ENCODE measurements at places on chromosomes 16 and 17.
A peak's percentile ranks its signal among the peaks of the same experiment; 100 is the strongest.

DNA sequence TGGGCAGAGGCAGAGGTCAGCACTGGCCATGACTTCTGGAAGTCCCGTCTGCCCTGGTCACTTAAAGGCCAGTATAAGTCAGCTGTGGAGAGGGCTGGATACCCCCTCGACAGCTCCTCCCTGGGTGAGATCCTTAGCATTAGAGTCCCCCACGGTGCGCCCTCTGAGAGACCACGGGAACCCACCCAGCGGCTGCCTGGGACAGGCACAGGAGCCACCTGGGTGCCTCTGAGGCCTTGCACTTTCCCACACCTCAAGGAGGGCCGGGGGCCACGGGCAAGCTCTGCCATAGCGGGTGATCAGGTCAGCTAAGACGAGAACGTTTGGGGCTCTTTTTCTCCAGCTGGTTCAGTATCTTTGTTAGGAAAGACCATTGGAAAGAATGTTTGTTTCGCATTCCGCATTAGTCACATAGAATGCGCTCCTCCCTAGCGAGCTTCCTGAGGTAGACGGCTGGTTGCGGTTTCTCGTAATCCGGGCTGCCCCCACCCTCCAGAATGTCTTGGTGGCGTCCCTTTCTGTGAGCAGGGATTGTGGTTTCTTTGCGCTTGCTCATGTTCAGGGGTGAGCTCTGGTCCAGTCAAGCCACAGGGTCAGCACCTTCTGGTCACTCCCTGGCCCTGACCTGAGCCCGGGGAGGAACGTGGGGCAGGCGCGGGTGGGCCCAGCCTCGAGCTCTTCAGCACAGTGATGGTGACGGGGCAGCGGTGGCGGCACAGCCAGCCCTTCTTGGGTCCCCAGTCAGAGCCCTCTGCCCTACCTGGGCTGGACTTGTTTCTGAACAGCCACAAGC is 25.2 kb downstream of the NME3 start:
- DNase-seq = peak; percentile 37

DNA sequence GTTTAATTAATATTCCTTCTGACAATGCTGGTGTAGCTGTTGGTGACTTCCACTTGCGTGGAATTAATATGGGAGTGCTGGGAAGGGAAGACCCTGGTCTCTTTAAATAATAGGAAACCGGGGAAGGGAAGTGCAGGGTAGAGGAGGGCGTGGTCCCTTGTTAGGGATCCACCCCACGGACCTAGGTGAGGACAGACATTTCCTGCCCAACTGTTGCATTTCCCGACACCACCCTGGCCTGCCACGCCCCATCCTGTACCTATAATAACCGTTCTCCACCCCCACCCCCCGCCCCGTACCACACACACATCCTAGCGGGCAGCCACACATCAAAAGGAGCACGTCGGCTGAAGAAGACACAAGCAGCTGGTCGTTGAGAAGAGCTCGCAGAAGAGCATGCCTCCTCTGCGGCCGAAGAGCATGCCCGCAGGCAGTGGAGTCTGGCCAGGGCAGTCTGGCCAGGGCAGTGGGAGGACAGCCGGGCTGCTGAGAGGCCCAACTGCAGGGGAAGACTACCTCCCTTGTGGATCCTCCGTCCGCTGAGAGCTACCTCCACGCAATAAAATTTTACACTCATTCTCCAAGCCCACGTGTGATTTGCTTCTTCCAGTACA is 36.8 kb upstream of the MMD start:
- DNase-seq = no peak

DNA sequence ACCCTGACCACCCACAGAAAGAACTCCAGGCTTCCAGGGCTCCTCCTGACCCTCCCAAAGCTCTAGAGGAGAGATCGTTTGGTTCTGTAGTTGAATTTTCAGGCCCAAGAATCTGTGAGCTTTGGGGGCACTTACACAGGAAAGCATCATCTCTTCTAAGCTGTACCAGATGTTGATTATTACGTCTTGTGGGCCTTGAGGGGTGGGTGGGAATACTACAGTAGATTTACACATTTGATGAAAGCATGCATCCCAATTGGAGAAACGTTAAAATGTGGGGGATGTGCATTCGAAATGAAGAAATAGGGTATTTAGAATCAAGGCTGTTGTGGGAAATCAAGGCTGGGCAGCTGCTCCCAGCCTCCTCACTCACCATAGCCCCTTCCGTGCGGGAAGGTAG is 61.9 kb downstream of the MGAT5B start:
- no peak for DNase-seq

DNA sequence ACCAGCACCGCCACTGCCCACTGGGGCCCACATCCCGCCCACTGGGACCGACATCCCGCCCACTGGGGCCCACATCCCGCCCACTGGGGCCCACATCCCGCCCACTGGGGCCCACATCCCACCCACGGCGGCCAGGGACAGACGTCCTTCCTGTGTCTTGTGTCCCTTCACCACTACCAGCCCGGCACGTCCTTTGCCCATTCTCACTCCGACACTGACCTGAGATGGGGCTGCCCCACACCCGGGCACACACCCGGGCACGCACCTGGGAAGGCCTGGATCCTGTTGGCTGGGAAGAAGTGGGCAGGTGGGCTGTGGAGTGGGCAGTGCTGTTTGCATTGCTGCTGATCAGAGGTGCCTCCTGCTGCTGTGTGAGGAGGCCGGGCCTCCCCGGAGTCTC is 28.4 kb upstream of the GNG13 start:
- DNase-seq = no peak

GRCh38 chr16:65739518-65739917 is 617.7 kb upstream of the CDH11 start:
- DNase-seq = no peak

DNA sequence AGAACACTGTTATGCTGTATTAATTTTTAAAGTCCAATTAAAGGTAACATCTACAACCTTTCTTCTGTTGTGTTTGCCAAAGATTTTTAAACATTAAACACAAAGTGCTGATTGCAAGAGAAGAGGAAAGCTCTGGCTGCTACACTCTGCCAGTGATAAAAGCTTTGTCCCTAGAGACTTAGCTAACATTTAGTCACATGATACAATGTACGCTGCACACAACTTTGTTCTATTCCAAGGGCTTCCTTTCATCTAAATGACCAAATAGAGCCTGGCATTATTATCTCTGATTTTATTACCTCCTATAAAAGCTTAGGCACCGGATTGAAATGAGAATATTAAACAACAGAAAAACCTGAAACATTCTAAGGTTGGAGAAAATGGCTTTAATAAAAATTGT is 388.7 kb upstream of the PMFBP1 start:
- no peak for DNase-seq

- DNase-seq = peak; percentile 4
These were observed 96.8 kb upstream of the ELAC2 start for GRCh38 chr17:13114601-13115031.

GRCh38 chr16:83772806-83773205 is 35.0 kb upstream of the HSBP1 start:
- DNase-seq = no peak

DNA sequence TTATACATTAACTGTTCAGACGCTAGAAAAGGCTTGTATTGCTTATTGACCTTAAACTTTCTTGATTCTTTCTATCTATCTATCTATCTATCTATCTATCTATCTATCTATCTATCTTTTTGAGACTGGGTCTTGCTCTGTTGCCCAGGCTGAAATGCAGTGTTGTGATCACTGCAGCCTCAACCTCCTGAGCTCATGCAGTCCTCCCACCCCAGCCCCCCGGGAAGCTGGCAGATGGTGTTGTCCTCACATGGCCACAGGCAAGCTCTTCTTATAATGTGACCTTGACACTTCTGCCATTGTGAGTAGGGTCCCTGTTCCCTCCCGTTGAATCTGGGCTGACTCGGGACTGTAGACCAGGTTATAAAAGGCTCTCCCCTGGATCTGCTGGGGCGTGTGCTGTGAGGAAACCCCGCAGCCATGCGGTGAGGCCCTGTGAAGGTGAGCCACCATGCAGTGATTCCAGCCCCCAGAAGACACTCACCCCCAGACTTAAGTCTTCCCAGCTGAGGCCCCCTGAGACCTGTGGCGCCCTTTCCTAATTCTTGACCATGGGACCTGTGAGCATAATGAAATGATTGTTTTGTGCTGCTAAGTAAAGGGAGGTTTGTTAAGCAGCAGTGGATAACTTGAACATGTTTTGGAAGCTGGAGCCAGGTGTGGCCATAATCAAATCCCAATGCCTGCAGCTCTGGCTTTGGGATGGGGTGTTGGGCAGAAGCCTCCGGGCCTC is 54.3 kb downstream of the RPTOR start:
- DNase-seq = no peak

GRCh38 chr16:19994466-19995170 is 79.1 kb downstream of the GPR139 start:
- DNase-seq = no peak

DNA sequence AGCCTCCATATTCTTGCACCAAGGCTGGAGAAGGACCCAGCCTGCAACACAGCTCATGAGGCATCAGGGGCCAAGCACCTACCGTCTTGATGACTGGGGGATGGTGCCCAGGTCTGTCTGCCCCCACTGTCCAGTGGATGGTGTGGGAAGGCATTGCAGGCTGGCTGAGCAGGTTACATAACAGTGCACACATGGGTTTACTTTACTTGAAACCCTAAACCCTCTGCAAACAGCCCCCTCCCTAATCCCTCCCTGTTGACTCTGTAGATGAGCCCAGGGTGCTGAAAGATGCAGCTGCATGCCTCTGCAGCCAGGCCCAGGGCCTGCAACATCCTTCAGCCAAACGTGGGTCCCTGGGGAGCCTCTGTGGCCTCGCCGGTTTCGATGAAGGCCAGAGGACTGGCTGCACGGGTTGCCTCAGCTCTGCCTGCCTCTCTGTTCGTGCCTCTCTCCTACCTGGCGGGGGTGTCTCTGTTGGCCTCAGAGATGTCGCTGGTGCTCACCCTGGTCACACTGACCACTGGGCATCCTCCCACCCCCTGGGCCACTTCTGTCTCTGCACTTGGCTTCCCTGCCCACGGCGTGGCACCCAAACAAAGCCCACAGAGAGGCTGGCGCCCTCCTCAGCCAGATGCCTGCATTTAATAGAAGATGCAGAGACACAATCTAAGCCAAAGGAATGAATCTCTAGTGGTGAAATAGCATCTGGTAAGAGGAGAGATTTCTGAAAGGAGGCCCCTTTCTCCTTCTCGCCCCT is 95.1 kb downstream of the METRNL start:
- DNase-seq = no peak

- DNase-seq = no peak
These were observed 3.1 kb downstream of the CACNB1 start for GRCh38 chr17:39194089-39194984.

GRCh38 chr17:75570034-75570676 is 17.4 kb upstream of the MYO15B start:
- DNase-seq = no peak

GRCh38 chr16:22386976-22387375 is 12.6 kb upstream of the CDR2 start:
- peak; percentile 95 for DNase-seq

DNA sequence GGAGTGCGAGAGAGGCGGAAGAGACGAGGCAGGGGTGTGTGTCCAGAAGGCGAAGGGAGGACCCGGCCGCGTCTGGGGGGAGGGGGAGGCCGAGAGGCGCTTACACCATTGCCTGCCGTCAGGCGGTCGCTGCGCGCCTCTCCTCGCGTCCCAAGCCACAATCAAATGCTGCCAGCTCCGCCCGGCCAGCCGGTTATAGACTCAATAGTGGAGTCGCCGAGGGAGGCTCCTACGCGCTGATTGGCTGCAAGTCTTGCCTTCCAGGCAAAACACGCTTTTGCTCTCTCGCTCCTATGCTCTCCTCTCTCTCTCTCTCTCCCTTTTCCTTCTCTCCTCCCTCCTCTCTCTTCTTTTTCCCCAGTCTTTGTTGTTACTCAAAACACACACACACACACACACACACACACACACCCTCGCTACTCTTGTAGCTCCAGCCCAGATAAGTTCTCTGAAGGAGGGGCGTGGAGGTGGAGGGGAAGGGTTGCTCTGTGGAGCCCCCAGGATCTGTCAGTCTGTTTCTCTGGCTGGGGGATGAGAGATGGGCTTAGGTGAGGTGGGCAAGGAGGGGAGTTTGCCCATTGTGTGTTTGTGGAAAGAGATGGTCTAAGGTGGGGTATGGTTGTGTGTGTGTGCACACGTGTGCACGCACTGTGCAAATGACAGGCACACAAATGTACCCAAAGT is at the start of gene DLX3:
Gene DLX3 (minus strand): TSS at position 170 of the 684 bp plus-strand sequence. CDS start 226 bp downstream, outside the sequence.
- peak; percentile 19 for DNase-seq

DNA sequence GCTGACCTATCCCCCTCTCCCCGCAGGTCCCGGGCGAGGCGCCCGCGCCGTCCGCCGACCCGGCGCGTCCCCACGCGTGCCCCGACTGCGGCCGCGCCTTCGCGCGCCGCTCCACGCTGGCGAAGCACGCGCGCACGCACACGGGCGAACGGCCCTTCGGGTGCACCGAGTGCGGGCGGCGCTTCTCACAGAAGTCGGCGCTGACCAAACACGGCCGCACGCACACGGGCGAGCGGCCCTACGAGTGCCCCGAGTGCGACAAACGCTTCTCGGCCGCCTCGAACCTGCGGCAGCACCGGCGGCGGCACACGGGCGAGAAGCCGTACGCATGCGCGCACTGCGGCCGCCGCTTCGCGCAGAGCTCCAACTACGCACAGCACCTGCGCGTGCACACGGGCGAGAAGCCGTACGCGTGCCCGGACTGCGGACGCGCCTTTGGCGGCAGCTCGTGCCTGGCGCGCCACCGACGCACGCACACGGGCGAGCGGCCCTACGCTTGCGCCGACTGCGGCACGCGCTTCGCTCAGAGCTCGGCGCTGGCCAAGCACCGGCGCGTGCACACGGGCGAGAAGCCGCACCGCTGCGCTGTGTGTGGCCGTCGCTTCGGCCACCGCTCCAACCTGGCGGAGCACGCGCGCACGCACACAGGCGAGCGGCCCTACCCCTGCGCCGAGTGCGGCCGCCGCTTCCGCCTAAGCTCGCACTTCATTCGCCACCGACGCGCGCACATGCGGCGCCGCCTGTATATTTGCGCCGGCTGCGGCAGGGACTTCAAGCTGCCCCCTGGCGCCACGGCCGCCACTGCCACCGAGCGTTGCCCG is 10.3 kb downstream of the ZNF771 start:
- peak; percentile 65 for DNase-seq

DNA sequence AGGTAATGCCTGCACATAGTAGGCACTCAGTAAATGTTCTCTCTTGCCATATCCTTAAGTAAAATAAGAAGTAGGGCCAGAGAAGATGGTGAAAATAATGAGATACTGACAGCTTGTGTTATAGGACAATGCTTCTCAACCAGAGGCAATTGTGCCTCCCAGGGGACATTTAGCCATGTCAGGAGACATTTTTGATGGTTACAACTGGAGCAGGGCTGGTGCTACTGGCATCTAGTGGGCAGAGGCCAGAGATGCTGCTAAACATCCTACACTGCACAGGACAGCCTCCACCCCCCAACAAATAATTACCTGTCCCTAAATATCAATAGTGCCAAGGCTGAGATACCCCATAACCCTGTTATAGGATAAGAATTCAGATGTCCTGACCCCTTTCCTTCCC is 1.7 kb downstream of the RAD51D start:
- DNase-seq = no peak

DNA sequence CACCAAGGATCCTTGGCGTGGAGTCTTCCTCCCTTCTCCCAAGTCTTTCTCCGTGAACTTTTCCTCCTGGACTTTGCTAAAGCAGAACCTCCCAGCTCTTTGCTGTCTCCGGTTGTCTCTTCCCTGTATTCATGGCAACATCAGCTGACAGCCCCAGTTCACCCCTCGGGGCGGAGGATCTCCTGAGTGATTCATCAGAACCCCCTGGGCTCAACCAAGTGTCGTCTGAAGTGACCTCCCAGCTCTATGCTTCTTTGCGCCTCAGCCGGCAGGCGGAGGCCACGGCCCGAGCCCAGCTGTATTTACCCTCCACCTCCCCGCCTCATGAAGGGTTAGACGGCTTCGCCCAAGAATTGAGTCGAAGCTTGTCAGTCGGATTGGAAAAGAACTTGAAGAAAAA is 943 bp downstream of the CNTROB start:
- no peak for DNase-seq

- DNase-seq = no peak
These were observed 206.9 kb downstream of the WWOX start for GRCh38 chr16:78306361-78306760.
